Esophagus squamous epithelium (tissue), 5 donors: ENCODE measurements at places on chromosomes 16 and 17.

- no peak for DNase-seq
These were observed 45.0 kb upstream of the CLEC3A start for GRCh38 chr16:77977339-77977738.

DNA sequence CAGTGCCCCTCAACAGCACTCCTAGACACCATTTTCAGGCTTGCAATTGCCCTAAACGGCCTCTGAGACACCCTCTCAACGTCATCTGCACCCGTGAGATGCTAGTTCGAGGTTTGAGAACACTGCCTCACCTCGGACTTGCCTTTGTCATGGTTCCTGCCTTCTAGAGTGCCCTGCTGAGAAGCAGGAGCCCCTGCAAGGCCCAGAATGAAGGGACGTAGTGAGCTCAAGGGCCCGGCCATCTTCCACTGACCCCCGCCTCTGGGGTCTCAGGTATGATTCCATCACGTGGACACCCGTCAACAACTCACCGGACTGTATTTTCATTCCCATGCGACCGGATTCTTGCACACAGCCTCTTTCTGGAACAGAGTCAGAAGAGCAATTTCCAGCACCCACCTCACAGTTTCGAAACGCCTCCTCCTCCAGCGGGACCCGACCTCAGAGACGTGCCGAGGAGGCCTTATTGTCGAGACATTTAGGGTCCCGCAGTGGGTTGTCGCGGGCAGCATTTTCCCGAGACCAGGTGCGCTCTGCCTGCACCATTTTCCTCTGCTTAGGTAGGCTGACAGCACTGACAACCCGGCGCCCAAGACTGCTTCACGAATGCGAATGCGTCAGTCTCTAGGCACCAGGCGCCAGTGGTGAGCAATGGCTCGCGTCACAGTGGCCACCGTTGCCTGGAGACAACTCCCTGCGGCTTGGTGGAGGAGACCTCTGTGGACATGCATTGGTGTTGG, 999.9 kb downstream of the KCNJ18 start:
- no peak for DNase-seq

DNA sequence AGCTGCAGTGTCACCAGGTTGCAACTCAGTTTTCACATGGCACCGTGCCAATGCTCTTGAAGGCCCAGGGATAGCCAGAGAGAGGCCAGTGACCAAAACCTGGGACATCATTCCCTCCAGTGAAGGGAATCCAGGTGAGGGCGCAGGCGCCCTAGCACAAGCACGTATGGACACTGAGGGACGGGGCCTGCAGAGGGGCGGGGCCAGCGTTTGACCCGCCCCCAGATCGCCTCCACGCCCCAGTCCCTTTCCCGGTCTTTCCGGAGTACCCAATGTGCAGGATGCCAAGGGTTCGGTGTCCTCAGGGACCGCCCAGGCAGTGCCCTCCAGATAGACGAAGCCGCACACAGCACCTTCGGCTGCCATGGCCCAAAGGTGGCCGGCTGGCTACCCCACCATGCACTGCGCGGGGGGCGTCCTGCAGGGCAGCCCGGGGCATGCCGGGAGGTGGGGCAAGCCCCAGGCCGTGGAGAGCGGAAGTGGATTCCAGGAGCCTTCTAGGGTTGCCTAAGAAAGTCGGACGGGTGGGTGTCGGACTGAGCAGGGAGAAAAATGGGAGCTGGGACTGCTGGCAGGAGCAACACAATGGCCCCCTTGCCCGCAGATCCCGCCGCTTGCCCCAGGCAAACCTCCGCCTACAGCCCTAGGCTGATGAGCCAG, 4.6 kb downstream of the SLC12A4 start:
- DNase-seq, result no peak

- DNase-seq, result no peak
These were observed 14.7 kb downstream of the DCAKD start for GRCh38 chr17:45036691-45037090.

- no peak for DNase-seq
These were observed 8.7 kb downstream of the GSG1L2 start for GRCh38 chr17:9813166-9813565.

- DNase-seq, result no peak
These were observed 2.5 kb downstream of the TRIM47 start for GRCh38 chr17:75875940-75876189.

- no peak for DNase-seq
These were observed 26.6 kb upstream of the KCNG4 start for GRCh38 chr16:84266451-84266850.

- no peak for DNase-seq
These were observed 108.8 kb upstream of the CORO6 start for GRCh38 chr17:29731589-29731929.

GRCh38 chr16:6573577-6573976, 759.1 kb upstream of the RBFOX1 start:
- no peak for DNase-seq

GRCh38 chr16:27708651-27709050, 158.7 kb downstream of the KATNIP start:
- no peak for DNase-seq

- no peak for DNase-seq
These were observed 1542.6 kb upstream of the CDH8 start for GRCh38 chr16:63578791-63579190.

DNA sequence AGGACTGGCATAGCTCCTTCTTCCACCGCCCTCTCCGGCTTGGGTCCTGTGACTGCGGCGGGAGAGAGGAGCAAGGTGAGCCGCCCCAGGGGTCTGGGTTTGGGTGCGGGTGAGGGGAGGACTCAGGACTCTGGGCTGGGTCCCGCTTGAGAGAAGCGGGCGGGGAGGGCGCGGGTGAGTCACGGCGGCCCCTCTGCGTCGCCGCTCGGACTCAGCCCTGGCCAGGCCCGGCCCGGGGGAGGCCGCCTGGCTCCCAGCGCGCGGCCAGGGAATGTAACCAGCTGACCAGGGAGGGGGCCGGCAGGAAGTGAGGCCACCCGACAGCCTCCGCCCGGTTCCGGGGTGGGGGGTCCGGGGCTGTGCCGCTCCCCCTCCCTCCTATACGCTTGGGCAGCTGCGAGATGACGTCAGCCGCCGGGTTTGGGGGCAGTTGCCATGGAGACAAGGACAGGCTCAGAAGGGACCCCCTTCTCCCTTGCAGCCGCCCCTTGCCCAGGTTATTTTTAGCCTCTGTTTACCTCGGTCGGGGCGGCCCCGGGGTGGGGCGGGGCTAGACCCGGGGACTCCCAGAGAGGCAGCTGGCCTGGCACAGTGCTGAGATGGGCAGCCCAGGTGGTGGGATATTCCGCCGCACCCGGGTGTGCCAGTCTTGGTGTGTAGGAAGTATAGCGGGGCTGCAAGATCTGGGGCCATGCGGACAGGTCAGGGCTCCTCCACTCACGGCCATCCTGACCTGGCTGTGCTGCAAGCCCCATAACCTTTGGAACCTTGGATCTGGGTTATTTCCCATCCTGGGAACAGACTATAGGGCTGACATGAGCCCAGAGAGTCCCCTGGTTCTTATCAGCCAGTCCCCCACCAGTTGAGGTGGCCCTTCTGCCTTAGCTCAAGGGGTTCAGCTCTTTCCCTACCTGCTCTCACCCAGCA, 1.6 kb downstream of the RIPOR1 start:
- DNase-seq, result no peak

DNA sequence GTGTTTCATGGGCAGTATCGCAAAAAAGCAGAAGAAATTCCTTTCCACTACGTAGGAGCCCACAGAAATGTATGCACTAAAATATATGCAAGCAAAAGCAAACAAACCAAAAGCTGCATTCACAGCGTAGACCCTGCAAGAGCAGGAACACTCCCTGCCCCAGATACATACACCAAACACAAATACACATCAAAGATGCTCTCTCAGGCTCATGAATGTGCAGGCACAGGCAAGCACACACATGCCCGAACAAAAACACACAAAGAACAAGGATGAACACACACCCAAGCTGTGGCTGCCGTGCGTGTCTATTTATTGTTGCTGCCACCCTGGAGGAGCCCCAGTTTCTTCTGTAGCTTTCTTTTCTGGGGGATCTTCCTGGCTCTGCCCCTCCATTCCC, 1.7 kb downstream of the NUPR1 start:
- no peak for DNase-seq

DNA sequence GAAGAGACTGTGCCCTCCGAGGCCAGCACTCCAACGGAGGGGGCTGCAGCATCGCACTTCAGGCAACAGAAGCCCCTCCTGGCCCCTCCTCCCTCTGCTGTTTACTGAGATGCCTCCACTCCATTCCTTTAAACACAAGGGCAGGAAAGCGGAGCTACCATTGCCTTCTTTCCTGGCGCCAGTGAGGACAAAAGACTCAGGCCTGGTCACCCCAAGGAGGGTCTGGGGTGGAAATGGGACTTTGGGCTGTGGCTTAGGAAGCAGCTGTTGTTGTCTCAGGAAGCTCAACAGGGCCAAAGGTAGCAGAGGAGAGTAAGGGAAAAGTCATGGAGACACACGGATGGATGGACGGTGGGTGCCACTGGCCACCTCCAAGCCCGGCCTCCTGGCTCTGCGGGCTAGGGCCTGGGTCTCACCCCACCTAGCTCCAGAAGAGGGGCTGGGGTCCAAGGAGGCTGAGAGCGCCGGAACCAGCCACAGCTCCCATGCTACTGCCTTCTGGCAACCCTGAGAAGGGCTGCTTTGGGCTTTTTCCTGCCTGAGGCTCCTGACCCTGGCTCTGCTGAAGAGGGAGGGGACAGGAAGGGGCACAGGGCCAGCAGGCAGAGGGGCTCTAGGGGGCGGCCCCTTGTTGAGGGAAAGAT, 11.1 kb downstream of the CD300LG start:
- no peak for DNase-seq

GRCh38 chr17:58668598-58668935, 23.3 kb downstream of the TEX14 start:
- DNase-seq, result no peak

- DNase-seq, result no peak
These were observed 105.4 kb downstream of the FTO start for GRCh38 chr16:53809088-53809932.

- DNase-seq, result no peak
These were observed 2.3 kb upstream of the ITGA3 start for GRCh38 chr17:50053654-50053960.

- DNase-seq, result no peak
These were observed 64.0 kb downstream of the MRM1 start for GRCh38 chr17:36665417-36665816.

GRCh38 chr17:64686705-64687104, 24.6 kb upstream of the SMURF2 start:
- DNase-seq, result no peak

GRCh38 chr17:61490540-61490975, 38.3 kb downstream of the TBX4 start:
- no peak for DNase-seq

- DNase-seq, result no peak
These were observed 3.9 kb downstream of the MEAK7 start for GRCh38 chr16:84500531-84500930.

GRCh38 chr17:4220655-4221054, 43.1 kb downstream of the ANKFY1 start:
- DNase-seq, result no peak

- no peak for DNase-seq
These were observed 25.6 kb upstream of the CACNG1 start for GRCh38 chr17:67018471-67019434.

DNA sequence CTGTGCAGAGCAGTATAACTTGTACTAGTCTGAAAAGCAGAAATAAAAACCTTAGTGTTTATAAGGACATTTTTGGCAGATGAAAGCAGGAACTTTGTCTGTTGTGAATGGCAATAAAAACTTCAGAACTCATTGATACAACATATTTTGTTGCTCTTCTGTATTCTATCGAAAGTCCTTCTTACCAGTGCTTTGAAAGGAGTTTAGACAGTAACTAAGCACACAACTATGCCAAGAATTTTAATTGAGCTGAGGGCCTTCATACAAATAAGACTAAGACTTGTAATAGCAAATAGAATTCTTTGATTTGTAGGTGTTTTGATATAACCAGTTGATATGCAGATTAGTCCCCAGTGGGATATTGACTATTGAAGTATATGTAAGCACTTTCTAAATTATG, 308.4 kb downstream of the ZFHX3 start:
- DNase-seq, result no peak
